ENCODE measurements at places on chromosomes 12 and 14. TPM values are rescaled to one million over a fixed set of nuclear protein-coding genes. Genes with fewer than 3 reads are reported as not detected.

DNA sequence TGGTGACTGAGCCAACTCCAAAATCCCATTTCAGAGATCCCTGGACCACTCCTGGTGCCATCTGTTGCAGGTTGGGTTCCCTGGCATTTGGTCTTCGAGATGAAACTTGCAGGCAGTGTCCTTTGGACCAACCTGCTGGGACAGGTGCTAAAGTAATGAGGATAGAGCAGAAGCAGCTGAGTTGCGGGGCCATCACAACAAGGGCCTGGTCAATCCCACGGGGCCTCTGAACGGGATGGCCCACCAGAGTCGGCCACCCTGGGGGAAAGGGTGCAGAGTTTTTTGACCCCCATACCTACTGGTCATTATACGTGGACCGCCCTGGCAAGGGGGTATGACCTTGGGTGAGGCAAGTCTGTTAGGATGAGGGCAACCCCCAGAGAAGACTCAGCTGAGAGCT is 39.3 kb downstream of the DLK1 start:
- DNase-seq = no peak

The TEX22 gene
- total RNA-seq = 0.21 TPM

The ARMH4 gene
- total RNA-seq = 20.2 TPM

GRCh38 chr12:44819884-44820283 is 56.2 kb downstream of the NELL2 start:
- DNase-seq = no peak

- DNase-seq = no peak
These were observed 222.7 kb upstream of the FOXN3 start for GRCh38 chr14:89639687-89640086.

Measured in GM23338 (cell line).